ENCODE measurements at places on chromosomes 2 and 18. TPM values are rescaled to one million over a fixed set of nuclear protein-coding genes. Genes with fewer than 3 reads are reported as not detected.

Gene COPS7B
- total RNA-seq, result 54.5 TPM

GRCh38 chr2:96542357-96542977 lies 5.9 kb downstream of the ARID5A start:
- peaks cover 51% of the 10 kb centered on the region for H3K36me3 ChIP-seq
- H3K4me3 ChIP-seq, result peak overlapping the region; percentile 94

DNA sequence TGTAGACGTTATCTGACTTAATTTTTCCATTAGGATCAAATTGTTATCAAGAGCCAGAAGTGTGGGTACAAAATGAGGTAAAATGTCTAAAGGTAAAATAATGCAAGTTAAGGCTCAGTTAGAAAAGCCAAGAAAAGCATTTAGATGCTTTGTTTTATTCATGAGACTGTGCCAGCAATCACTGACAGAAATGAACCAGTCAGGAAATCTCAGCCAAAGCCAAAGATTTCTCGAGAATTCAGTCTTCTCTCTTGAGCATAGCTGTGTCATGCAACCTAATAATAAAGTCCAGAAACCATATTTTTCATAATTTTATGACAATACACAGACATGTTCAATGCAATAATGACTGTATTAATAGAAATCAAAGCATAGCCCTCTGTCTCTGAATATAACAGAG lies 43.5 kb upstream of the ZNF397 start:
- no peak overlapping the region for H3K27ac ChIP-seq
- no peaks in the 10 kb centered on the region for H3K36me3 ChIP-seq
- no peak overlapping the region for H3K4me3 ChIP-seq
- peaks cover 6% of the 10 kb centered on the region for H3K27me3 ChIP-seq
- DNase-seq, result no peak

DNA sequence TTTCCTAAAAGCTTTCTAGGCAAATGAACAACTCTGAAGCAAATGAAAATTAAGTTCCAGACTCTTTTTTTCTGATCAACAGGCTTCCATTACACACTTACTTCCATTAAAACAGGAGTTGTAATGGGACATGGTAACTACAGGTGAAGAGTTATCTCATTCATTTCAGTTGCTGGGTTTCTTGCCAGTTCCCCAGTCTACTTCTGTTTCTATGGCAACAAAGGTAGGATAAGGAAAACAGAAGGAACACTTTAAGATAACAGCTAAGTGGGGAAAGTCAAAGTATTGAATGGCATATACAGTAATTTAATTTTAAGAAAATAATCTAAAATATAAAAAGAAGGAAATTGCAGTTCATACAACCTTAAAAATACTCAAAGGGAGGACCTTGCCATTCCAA lies 25.1 kb downstream of the BAZ2B start:
- H3K27ac ChIP-seq, result no peak overlapping the region
- H3K36me3 ChIP-seq, result no peaks in the 10 kb centered on the region
- no peak for DNase-seq
- no peaks in the 10 kb centered on the region for H3K27me3 ChIP-seq
- H3K4me1 ChIP-seq, result no peaks in the 10 kb centered on the region

- H3K27ac ChIP-seq, result no peak overlapping the region
- no peak overlapping the region for H3K4me3 ChIP-seq
- no peak for DNase-seq
These were observed 695 bp upstream of the SCYGR2 start for GRCh38 chr2:227597998-227598397.

All from activated T-cell treated with anti-CD3 and anti-CD28 coated beads, Interleukin-2, amount 50 U/mL, for 72 hours (primary cell).